Activated CD4-positive, alpha-beta memory T cell treated with anti-CD3 and anti-CD28 coated beads for 36 hours (primary cell): ENCODE measurements at places on chromosomes 2 and 18. TPM values are rescaled to one million over a fixed set of nuclear protein-coding genes. Genes with fewer than 3 reads are reported as not detected.

CYP27C1 gene
- total RNA-seq: not detected

CIDEA gene
- not detected for total RNA-seq

LRP1B gene
- not detected for total RNA-seq

DPP4 gene
- 29.9 TPM for total RNA-seq

KCNK3 gene
- not detected for total RNA-seq

TUBA4B gene
- not detected for total RNA-seq

PLEKHB2 gene
- 52.2 TPM for total RNA-seq

ANKRD29 gene
- total RNA-seq: not detected

TCF4 gene
- total RNA-seq: not detected

KIAA2012 gene
- not detected for total RNA-seq

SS18 gene
- total RNA-seq: 51.5 TPM

VPS4B gene
- 41.7 TPM for total RNA-seq

CABYR gene
- total RNA-seq: 1.00 TPM

KCNS3 gene
- 0.19 TPM for total RNA-seq

SERPINB10 gene
- total RNA-seq: not detected

NAT8 gene
- total RNA-seq: not detected

NYAP2 gene
- not detected for total RNA-seq

APCDD1 gene
- total RNA-seq: not detected

ATP6V1C2 gene
- not detected for total RNA-seq

HSBP1L1 gene
- total RNA-seq: 8.8 TPM

SNED1 gene
- 2.6 TPM for total RNA-seq

REG1B gene
- not detected for total RNA-seq

POMC gene
- total RNA-seq: 3.8 TPM

MC4R gene
- not detected for total RNA-seq

UGT1A10 gene
- total RNA-seq: not detected

RAB6C gene
- total RNA-seq: not detected

CACNB4 gene
- 0.19 TPM for total RNA-seq

GRP gene
- not detected for total RNA-seq

RFTN2 gene
- not detected for total RNA-seq

CRYGC gene
- total RNA-seq: not detected

SLC19A3 gene
- total RNA-seq: not detected

MLPH gene
- not detected for total RNA-seq

TCF7L1 gene
- total RNA-seq: not detected

NETO1 gene
- total RNA-seq: not detected

DSG4 gene
- total RNA-seq: not detected

LHCGR gene
- total RNA-seq: not detected

SOX11 gene
- not detected for total RNA-seq

ANKRD53 gene
- not detected for total RNA-seq

SPR gene
- 7.1 TPM for total RNA-seq

NLRC4 gene
- 0.33 TPM for total RNA-seq

ANKRD30BL gene
- not detected for total RNA-seq

RABL2A gene
- total RNA-seq: 14.7 TPM

GALNT13 gene
- not detected for total RNA-seq

ERFE gene
- not detected for total RNA-seq

RHOB gene
- total RNA-seq: 33.6 TPM

FER1L5 gene
- not detected for total RNA-seq

TSPYL6 gene
- not detected for total RNA-seq

MAPK4 gene
- total RNA-seq: not detected
